Lung microvascular endothelial cell (primary cell): ENCODE measurements at places on chromosomes 2 and 18. TPM values are rescaled to one million over a fixed set of nuclear protein-coding genes. Genes with fewer than 3 reads are reported as not detected.

DNA sequence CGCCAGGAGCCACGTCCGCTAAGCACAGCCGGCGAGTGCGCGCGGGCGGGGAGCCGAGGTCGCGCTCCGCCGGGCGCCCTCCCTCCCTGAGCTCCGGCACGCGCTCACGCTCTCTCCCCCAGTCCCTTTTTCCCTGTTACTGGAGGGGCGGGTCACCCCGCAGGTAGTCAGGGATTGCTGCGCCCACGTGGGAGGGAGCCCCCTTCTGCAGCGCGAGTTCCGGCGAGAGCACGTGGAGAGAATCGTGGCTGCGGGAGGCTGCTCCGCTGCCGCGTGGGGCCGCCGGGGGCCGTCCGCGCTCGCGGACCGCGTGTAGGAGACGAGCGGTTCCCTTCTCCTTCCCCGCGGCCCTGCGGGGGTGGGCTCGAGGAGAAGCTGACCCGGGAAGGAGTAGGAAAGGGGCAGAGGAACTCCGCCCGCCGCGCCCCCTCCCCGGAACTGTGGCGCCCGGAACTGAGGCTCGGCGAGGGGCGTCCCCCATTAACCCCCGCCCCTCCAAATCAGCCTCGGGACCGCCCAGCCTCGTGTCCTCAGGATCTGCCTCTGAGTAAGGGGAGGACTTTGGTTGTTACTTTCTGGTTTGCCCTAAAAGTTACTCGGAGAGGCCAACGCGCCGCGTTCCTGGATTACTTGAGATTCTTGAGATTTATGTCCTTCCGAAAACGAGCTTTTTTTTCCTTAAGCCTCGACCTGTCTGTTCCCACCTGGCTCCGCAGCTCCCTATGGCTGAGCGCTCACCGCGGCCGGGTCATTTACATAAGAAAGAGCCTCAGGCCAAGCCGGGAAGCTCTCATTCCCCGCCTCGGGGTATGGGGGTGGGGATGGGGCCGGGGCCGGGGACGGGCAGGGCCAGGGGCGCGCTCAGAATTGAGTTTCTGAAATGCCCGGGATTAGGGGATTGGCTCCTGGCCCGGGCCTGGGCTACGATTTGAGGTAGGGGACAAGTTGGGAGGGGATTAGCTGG is 1.1 kb downstream of the HK2 start:
- peak; percentile 28 for DNase-seq

- no peak for DNase-seq
Measured at GRCh38 chr2:109655287-109655686, 41.1 kb downstream of the SOWAHC start.

DNA sequence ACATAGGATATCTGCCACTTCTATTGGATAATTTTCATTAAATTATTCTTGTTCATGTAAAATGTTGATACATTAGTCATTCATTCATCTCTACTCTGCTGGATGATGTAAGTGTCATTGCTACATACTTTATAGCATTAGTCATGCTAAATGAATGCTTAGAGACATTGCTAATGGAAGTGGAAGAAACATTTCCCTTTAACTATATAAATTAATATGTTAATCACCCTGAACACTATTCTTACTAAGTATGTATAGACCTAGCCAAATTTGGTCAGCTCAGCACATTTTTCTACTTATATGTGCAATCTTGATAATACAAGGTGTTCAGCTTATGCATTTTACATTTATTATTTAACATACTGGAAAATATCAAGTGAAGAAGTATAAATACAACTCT is 160.2 kb downstream of the DPP4 start:
- peak; percentile 75 for DNase-seq

GRCh38 chr2:187644486-187644885 is 90.3 kb upstream of the TFPI start:
- no peak for DNase-seq

- no peak for DNase-seq
Measured at GRCh38 chr2:86280191-86280667, 57.2 kb downstream of the REEP1 start.

DNA sequence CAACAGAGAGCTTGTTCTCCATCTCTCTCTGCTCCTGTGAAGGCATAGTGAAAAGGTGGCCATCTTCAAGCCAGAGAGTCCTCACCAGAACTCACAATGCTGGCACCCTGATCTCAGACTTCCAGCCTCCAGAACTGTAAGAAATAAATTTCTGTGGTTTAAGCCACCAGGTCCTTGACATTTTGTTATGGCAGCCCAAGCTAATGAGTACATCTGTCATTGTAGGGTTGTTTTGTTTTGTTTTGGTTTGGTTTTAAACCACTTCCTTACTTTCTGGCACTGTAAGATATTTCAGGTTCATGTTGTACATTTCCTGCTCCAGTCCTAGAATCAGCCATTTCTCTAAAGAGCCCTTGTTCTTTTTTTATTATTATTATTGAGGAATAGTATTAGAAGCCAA is 171.2 kb downstream of the CPS1 start:
- no peak for DNase-seq

DNA sequence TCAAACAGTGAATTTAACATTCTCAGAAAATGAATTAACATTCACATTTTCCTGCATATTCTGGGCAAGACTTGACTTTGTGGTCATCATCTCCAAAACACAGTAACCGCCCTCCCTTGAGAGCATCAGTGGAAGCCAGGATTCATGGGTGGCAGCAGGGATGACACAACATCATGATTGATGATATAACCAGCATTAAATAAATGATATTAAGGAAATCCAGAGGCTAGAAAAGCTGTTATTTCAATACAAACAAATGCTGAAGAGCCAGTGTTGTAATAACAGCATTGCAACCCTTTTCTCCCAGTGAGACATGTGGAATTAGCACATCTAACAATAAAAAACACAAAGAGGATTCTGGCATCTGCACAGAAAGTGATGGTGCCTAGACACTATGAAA is 41.1 kb downstream of the CDC42EP3 start:
- DNase-seq: no peak

DNA sequence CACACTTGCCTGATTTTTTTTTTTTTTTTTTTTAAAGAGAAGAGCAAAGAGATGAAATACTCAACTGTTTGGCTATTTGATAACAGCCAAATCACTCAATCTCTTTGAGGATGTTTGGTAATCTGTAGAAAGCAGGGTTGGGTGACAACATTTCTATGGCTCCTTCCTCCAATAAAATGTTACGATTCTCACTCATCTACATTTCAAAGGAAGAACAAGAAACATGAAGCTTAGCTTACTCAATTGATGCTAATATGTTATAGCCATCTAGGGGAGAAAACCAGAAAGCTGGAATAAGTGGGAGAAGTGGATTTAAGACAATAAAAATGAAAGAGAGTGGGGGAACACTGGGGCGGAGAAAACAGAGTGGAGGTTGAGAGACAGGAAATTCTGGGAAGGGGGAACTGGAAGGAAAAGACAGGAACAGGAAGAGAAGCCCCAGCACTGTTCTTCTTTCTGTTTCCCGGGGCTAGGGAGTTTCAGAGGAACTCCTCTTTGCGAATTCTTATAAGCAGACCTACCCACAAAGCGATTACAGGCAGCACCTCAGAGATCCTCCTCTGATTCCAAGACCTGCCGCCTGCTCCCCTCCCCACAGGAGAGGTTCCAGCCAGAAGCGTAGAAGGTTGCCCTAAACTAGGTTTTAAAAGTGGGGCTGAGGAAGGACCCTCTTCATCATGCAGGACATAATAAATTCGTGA is 13.3 kb downstream of the ST3GAL5 start:
- DNase-seq: no peak

- no peak for DNase-seq
Measured at GRCh38 chr2:887639-888038, 63.0 kb upstream of the SNTG2 start.

- DNase-seq: peak; percentile 81
Measured at GRCh38 chr18:48002933-48003365, 72.5 kb upstream of the SMAD2 start.

The SELENOI gene
- 8.3 and 9.3 TPM in 2 replicates for total RNA-seq

The FOXI3 gene
- total RNA-seq: not detected in 2 replicates

The TUBA3E gene
- not detected in 2 replicates for total RNA-seq

The KLHL14 gene
- 0.44 and 1.6 TPM in 2 replicates for total RNA-seq

The SERPINB2 gene
- 0.20 and 0.22 TPM in 2 replicates for total RNA-seq

The FSHR gene
- total RNA-seq: not detected in 2 replicates

The UXS1 gene
- total RNA-seq: 19.2 and 28.0 TPM in 2 replicates

The CROCC2 gene
- total RNA-seq: not detected in 2 replicates

The DLX1 gene
- not detected in 2 replicates for total RNA-seq
